ENCODE measurements at places on chromosomes 7 and 10. TPM values are rescaled to one million over a fixed set of nuclear protein-coding genes. Genes with fewer than 3 reads are reported as not detected.

BEND7 gene
- 8.7 TPM for total RNA-seq

DOCK1 gene
- total RNA-seq = 23.2 TPM

FLNC gene
- total RNA-seq = 3.4 TPM

GJD4 gene
- total RNA-seq = not detected

SH2D4B gene
- total RNA-seq = 0.06 TPM

Measured in A549 treated with AZD2906 at 1 μM for 4 hours (cell line).